Activated naive CD4-positive, alpha-beta T cell (primary cell): ENCODE measurements at places on chromosomes 5 and 9.

DNA sequence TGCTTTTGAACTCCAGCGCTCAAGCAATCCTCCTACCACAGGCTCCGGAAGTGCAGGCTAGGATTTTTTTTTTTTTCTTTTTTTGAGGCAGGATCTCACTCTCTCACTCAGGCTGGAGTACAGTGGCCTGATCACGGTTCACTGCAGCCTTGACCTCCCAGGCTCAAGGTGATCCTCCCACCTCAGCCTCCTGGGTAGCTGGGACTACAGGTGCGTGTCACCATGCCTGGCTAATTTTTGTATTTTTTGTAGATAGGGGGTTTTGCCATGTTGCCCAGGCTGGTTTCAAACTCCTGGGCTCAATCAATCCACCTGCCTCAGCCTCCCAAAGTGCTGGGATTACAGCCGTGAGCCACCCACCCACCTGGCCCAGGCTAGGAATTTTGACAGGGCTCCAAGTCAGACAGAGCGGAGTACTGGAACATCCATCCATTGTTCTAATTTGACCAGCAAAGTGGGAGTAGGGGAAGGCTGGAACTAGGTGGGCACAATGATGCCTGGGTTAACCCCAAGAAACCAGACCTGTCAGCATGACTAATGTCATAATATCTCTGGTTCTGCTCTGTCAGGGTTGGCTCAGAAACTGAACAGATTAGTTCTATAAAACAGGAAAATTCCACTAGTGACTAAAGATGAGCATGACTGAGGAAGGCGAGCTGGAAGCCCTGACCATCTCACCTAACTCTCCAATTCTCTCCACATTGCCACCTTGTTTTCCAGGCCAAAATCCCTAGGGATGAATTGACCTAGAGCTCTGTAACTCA lies 9.2 kb downstream of the ZBTB5 start:
- DNase-seq: no peak

- DNase-seq: no peak
These were observed 69.4 kb downstream of the PPIC start for GRCh38 chr5:122967085-122967484.

DNA sequence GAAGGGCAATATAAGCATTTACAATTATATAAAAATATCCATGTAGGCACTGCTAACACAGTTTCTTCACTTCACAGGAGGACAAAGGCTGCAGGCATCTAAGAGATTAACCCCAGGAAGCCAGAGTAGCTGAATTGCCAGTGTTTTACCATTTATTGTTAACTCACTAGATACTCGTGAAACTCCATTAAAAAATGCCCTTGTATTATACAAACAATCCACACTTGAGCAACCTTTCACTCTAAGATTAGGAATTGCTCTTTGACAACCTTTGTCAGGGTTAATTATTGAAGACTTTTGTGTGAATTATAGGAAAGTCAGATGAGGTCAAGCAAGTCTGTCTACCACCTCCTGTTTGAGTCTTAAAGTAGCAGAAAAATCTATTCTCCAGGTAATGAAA lies 317.8 kb downstream of the ADGRV1 start:
- DNase-seq: no peak

DNA sequence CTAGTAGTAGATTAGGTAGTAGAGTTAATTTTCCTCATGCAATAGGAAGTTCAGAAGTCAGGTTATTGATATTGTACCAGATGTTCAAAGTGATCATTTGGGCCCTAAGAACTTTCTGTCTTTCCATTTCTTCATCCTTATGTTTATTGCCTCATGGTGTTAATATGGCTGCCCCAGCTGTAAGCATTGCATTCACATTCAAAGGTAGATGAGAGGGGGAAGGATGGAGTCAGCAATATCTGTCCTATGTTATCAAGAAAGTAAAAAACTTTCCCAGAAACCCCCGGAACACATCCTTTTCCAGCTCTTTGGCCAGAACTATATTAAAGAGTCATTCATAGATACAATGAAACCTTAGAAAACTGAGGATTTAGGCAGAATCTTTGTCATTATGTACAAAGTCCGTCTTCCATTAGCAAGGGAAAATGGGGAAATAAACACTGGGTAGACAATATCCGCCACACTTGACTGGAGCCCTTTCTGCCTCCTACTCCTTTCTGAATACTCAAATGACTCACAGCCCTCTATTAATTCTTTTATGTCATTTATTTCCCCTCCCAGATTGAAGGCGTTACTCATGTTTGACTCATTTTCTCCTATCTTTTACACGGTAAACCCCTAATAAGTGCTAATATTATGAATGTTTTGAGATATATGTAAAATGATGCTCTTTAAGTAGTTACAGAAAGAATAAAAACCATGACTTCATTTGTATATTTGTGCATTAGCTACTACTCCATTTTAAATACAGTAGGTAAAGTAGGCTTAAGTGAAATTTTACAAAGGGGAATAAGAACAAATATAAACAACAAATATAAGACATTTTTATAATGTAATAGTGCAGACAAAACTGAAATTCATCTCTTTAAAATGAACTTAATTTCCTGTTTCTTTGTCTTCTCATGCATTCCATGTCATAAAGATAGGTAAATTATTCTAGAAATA lies 127.6 kb downstream of the SLF1 start:
- DNase-seq: no peak

GRCh38 chr5:168600409-168600808 lies 21.2 kb upstream of the PANK3 start:
- no peak for DNase-seq

DNA sequence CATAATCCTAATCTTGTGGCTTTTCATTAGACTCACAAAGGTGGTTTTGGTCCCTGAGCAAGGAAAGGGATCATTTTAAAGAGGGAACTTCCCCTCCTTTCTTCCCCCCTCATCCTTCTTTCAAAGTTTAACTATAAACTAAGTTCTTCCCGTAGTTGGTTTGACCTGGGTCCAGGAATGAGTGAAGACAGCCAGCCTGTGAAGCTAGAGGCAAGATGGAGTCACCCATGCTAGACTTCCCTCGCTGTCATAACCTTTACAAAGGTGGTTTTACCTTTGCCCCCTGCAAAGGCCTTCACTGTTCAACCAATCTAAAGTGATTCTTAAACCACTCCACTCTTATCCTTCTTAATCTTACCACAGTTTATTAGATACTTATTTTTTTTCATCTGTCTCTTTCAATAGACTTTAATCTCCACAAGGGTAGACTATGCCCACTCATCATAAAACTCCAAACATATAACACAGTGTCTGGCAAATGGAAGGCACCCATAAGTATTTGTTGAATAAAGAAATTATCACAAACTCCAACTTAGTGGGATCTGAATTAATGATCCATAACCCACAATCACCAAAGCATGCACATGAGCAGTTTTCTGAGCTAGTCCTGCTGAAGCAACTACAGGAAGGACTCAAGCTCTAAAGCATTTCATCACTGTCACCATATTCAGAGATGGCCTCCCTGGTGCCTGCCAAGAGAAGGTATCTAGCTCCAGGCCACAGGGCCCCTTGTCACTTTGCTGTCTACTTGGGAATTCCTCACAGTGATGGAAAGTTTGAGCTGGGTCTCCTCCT lies 369.0 kb downstream of the SPOCK1 start:
- no peak for DNase-seq
